ENCODE measurements at places on chromosomes 6 and 20.

GRCh38 chr6:130839379-130839778, 12.2 kb downstream of the SMLR1 start:
- no peak for DNase-seq

- no peak for DNase-seq
These were observed 102.9 kb upstream of the BMP2 start for GRCh38 chr20:6664574-6664973.

DNA sequence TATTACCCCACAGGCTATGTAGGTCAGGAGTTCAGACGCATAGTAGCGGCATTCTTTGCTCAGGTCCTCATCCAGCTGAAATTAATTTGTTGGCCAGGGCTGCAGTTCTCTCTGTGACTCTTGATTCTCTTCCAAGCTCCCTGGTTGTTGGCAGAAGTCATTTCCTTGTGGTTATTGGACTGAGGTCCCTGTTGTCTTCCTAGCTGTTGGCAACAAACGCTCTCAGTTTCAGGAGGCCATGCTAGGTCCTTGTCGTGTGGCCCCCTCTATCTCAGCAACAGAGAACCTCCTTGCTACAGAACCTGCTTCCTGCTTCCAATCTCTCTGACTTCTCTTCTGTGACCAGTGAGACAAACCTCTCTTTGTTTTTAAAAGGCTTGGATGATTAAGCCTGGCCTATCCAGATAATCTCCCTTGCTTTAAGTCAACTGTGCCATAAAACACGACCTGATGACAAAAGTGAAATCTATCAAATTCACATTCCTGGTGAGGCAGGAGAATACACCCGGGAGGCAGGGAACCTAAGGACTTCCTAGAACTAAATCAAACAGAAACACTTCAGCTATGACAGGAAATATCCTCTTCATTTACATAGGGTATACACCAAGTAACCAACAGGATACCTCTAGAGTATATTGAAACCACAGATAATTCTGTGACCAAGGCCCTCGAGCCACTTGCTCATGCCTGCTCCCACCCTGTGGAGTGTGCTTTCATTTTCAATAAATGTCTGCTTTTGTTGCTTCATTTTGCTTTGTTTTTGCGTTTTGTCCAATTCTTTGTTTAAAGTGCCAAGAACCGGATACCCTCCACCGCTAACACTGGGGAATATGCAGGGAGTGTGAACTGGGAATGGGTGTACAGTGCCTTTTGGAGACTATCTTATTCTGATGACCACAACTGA, 196.0 kb downstream of the BTBD3 start:
- no peak for DNase-seq

- no peak for DNase-seq
These were observed 70.3 kb downstream of the HIVEP2 start for GRCh38 chr6:142874676-142875075.

GRCh38 chr6:5173810-5174209, 86.9 kb downstream of the LYRM4 start:
- no peak for DNase-seq

DNA sequence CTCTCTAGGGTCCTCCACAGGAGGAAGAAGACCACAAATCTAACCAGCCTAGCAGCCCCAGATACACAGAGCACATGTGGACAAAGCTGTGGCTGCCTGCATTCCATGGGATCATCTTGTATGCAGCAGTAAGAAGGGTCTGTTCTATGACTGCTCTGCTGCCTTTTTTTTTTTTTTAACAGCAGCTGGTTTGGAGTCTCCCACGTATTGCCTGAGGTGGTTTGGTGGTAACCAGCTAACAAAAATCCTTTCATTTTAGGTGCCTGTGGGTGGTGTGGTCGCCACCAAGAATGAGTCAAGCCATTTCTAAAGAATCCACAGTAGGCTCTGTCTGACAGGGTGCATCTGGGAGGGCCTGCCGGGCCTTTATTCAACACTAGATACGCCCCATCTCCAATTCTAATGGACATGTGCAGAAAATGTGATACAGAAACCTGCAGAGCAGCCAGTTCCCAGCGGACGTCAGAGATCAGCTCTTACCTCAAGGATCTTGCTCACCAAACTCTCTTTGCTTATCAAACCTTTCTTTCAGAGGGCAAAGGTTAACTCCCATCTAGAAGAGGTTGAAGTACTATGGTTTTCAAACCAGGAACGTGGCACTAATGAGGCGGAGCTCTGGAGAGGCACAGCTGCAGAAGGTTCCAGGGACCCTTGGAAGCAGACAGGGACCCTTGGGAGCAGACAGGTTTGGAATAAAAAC, 32.0 kb downstream of the GNAS-AS1 start:
- DNase-seq, result no peak

GRCh38 chr6:170155464-170156196, 135.2 kb downstream of the DLL1 start:
- DNase-seq, result no peak

DNA sequence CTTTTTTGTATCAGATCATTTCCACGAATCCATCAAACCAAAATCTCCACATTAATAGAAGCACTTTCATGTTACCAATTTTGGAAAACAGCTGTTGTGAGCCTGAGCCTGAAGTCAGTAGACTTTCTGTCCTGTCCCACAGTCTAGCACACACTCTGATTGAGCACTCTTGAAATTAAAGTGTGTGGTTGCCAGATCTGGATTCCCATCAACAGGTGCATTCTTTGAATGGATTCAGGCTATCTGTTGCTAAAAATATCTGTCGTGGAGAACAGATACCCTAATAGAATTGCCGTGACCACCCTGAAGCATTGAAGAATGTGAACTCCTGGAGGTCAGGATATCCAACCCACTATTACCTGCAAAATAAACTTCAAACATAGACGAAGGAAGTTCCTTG, 73.3 kb downstream of the TFAP2A start:
- DNase-seq, result no peak

- DNase-seq, result no peak
These were observed 52.4 kb upstream of the TBC1D7 start for GRCh38 chr6:13380761-13381160.

DNA sequence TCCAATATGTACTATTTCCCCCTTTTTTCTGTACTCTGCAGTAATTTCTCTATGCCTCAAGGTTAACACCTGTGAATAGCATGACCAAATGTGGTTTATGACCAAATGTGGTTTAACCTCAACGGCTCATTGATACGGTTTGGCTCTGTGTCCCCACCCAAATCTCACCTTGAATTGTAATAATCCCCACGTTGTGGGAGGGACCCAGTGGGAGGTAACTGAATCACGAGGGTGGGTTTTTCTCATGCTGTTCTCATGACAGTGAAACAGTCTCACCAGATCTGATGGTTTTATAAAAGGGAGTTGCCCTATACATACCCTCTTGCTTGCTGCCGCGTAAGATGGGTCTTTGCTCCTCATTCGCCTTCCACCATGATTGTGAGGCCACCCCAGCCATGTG, 18.7 kb downstream of the DEK start:
- DNase-seq, result no peak

- DNase-seq, result no peak
These were observed 11.1 kb upstream of the ITPR3 start for GRCh38 chr6:33610067-33610466.

- DNase-seq, result no peak
These were observed 14.3 kb downstream of the ACSS1 start for GRCh38 chr20:25043499-25044260.
